IMR-90 (cell line): ENCODE measurements at places on chromosomes 12 and 14.

DNA sequence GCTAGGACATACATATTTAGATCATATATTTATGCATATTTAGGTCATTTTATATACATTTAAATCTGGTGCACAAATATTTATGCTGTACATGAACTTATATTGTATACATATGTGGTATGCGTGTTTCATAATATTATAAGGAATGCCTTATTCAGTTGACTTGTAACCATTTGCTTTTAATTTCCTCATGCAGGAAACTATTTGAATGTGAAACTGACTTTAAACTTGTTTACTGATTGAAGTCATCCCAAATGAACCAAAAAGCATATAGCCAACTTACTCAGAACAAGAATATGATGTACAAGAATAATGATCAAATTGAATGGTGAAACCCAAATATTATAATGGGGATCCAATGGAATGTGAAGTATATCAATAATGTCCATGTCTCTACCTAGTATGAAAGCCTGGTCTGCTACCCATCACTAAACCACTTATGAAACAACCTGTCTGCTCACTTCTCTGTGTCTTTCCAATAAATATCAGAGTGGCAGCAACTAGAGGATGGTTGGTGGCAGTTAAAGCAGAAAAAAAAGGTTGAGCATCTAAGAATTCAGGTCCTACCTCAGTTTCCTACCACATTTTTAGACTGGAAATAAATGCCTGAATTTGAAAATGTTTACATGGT, 38.3 kb downstream of the RPS6KA5 start:
- no peak overlapping the region for H3K4me3 ChIP-seq
- no peaks in the 10 kb centered on the region for H3K36me3 ChIP-seq
- DNase-seq, result no peak
- no peaks in the 10 kb centered on the region for H3K4me1 ChIP-seq
- H3K27ac ChIP-seq, result no peak overlapping the region
- no peaks in the 10 kb centered on the region for H3K27me3 ChIP-seq

DNA sequence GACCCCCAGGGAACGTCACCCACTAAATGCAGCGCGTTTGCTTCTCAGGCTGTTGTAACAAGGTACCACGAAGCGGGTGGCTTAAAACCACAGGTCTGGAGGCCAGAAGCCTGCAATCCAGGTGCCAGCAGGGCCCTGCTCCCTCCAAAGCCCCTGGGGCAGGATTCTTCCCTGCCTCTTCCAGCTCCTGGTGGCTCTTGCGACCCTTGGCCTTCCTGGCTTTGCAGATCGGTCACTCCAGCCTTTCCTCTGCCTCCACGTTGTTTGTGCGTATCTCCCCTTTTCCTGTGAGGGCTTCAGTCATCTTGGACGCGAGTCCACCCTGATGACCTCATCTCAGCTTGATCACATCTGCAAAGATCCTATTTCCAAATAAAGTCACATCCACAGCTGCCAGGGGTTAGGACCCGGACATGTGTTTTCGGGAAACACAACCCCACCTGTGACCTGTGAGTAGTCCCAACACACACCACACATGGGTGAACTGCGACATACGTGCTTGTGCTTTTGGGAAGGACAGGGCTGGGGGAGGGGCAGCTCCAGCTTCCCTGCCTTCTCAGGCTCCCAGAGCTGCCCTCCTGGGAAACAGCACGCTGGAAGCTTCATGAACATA, 114.5 kb upstream of the NCOR2 start:
- H3K27me3 ChIP-seq, result no peaks in the 10 kb centered on the region
- H3K27ac ChIP-seq, result peak overlapping the region; percentile 74
- peaks cover 33% of the 10 kb centered on the region for H3K4me1 ChIP-seq
- peak; percentile 95 for DNase-seq
- H3K4me3 ChIP-seq, result no peak overlapping the region
- no peaks in the 10 kb centered on the region for H3K36me3 ChIP-seq

DNA sequence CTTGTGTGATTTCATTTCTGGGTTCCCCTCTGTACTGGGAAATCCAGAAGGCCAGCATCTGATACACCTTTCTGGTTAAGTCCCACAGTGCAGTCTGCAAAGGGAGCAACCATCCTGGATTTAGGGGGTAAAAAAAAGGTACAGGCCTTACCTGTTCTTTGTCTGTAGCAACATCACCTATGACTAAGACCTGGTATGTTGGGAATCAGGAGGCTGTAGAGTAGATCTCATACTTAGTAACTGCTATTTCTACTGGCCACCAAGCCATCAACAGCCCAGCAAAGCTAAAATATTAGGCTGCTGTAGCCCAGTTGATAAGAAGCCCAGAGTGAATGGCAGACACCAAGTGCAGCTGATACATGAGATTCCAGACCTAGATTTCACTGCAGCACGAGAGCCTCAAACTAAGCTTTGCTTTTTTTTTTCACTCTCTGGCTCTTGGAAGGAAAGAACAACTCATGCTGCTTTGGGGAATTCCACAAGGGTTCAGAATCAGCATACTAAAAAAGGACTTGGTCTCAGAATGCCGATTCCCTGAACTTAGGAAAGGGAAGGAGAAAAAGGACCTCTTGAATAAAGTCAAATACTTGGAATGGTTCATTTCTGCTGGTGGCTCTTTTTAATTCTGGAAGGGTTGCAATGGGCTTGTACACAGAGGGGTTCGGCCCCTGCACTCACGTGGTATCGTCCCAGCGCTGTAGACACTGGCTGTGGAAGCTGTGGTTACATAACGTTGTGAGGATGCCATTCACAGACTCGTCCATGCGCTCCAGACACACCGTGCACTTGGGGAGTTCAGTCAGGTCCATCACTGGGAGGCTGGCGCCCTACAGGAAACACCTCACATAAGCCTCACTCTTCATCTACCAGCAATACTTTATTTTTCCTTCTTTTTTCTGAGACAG, 20.5 kb downstream of the BRAP start:
- no peak overlapping the region for H3K4me3 ChIP-seq
- peaks cover 44% of the 10 kb centered on the region for H3K36me3 ChIP-seq

DNA sequence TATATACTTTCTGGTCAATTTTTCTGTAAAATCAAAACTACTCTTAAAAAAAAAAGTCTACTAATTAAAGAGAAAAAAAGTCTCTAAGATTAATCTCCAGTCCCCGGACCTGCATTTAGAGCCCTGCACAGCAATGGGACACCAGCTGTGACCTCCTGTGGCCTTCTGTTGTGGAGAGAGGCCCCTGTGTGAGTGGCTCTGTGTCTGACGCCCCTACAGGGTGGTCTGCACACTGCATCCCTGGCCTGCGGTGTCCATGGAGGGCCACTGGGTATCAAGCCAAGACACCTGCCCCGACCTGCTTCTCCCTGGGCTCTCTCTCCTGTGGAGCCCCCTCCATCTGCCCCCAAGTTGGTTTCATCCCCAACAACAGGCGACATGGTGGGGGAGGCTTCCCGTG, 248.0 kb upstream of the DIO3 start:
- H3K4me1 ChIP-seq, result no peaks in the 10 kb centered on the region
- no peaks in the 10 kb centered on the region for H3K36me3 ChIP-seq
- H3K27me3 ChIP-seq, result no peaks in the 10 kb centered on the region
- no peak overlapping the region for H3K27ac ChIP-seq

- no peak overlapping the region for H3K4me3 ChIP-seq
- H3K36me3 ChIP-seq, result peaks cover 34% of the 10 kb centered on the region
- peaks cover 6% of the 10 kb centered on the region for H3K4me1 ChIP-seq
- no peak for DNase-seq
- H3K27ac ChIP-seq, result no peak overlapping the region
Observed at GRCh38 chr14:55062517-55063351, 11.3 kb downstream of the MAPK1IP1L start.

GRCh38 chr12:67751381-67751928, 102.9 kb downstream of the DYRK2 start:
- no peak overlapping the region for H3K27ac ChIP-seq
- peak; percentile 20 for DNase-seq
- no peak overlapping the region for H3K4me3 ChIP-seq

GRCh38 chr14:71094722-71095121, 187.5 kb downstream of the PCNX1 start:
- no peak overlapping the region for H3K4me3 ChIP-seq
- DNase-seq, result no peak
- no peak overlapping the region for H3K27ac ChIP-seq
- H3K4me1 ChIP-seq, result no peaks in the 10 kb centered on the region
- peaks cover 3% of the 10 kb centered on the region; the same call in 1 of the 2 replicates for H3K36me3 ChIP-seq
- H3K27me3 ChIP-seq, result no peaks in the 10 kb centered on the region

- no peak for DNase-seq
- H3K4me1 ChIP-seq, result peaks cover 10% of the 10 kb centered on the region
- H3K27ac ChIP-seq, result no peak overlapping the region
- peaks cover 6% of the 10 kb centered on the region; the same call in 1 of the 2 replicates for H3K36me3 ChIP-seq
- H3K27me3 ChIP-seq, result no peaks in the 10 kb centered on the region
Observed at GRCh38 chr14:24228902-24229301, 3.3 kb downstream of the NEDD8 start.

- no peaks in the 10 kb centered on the region for H3K27me3 ChIP-seq
- no peak overlapping the region for H3K27ac ChIP-seq
- peaks cover 4% of the 10 kb centered on the region for H3K36me3 ChIP-seq
- H3K4me3 ChIP-seq, result no peak overlapping the region
Observed at GRCh38 chr14:103739793-103740501, 24.3 kb downstream of the ZFYVE21 start.

DNA sequence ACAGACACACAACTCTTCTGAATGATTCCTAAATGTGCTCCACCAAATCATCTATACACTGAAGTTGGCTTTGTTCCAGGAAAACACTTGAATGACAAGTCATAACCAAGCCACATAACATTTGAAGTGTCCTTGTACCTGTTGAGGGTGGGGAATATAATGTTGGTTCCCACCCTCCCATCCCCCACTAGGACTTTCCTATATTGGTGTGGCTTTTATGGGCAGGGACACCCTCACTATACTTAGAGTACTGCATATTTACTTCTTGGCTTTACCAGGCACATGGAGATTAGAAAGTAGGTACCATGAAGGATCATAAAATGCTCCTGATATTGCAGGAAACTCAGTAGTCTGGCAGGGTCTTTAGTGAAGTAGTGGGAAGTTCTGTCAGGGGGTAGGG, 9.7 kb upstream of the BHLHE41 start:
- H3K36me3 ChIP-seq, result no peaks in the 10 kb centered on the region
- no peak overlapping the region for H3K27ac ChIP-seq
- peaks cover 27% of the 10 kb centered on the region for H3K27me3 ChIP-seq
- no peaks in the 10 kb centered on the region for H3K4me1 ChIP-seq
- no peak for DNase-seq
- no peak overlapping the region for H3K4me3 ChIP-seq

- H3K27ac ChIP-seq, result no peak overlapping the region
- H3K4me3 ChIP-seq, result no peak overlapping the region
- no peak for DNase-seq
- H3K36me3 ChIP-seq, result no peaks in the 10 kb centered on the region
- no peaks in the 10 kb centered on the region for H3K27me3 ChIP-seq
- no peaks in the 10 kb centered on the region for H3K4me1 ChIP-seq
Observed at GRCh38 chr12:117592588-117593305, 231.3 kb upstream of the NOS1 start.

DNA sequence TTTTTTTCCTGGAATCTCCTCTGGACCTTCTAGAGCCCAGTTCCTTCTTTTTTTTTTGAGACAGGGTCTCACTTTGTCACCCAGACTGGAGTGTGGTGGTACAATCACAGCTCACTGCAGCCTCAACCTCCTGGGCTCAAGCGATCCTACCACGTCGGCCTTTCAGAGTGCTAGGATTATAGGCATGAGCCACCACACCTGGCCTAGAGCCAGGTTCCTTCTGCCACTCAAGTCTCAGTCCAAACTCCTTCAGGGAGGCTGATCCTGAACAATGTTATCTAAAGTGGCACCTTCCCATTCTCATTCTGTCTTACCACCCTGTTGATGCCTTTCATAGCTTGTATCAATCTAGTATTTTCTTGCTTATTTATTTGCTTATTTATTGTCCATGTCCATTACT, 22.3 kb upstream of the ELK3 start:
- no peak overlapping the region for H3K27ac ChIP-seq
- no peaks in the 10 kb centered on the region for H3K36me3 ChIP-seq
- DNase-seq, result no peak
- no peak overlapping the region for H3K4me3 ChIP-seq

DNA sequence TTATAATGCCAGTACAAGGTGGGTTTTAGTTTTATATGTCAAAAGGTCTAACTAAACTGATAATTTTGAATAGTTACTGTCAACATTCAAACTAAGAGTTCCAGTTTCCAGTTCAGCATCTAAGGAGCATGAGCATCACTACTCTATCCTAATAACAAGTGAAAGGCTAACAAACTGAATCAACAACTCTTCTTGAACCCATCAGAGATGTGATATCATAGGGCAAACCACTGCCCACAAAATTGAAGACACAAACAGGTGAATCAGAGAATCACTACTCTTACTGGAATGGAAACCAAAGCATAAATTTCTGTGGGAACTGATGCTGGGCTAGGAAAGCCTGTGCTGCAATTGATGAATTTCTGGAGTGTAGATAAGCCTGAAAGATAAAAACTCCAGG, 140.7 kb upstream of the GRIP1 start:
- no peaks in the 10 kb centered on the region for H3K4me1 ChIP-seq
- no peak overlapping the region for H3K4me3 ChIP-seq
- no peaks in the 10 kb centered on the region for H3K27me3 ChIP-seq

- H3K27me3 ChIP-seq, result peaks cover 78% of the 10 kb centered on the region
- no peak for DNase-seq
- no peaks in the 10 kb centered on the region for H3K4me1 ChIP-seq
- no peak overlapping the region for H3K27ac ChIP-seq
Observed at GRCh38 chr14:37606678-37607077, 11.2 kb downstream of the TTC6 start.

DNA sequence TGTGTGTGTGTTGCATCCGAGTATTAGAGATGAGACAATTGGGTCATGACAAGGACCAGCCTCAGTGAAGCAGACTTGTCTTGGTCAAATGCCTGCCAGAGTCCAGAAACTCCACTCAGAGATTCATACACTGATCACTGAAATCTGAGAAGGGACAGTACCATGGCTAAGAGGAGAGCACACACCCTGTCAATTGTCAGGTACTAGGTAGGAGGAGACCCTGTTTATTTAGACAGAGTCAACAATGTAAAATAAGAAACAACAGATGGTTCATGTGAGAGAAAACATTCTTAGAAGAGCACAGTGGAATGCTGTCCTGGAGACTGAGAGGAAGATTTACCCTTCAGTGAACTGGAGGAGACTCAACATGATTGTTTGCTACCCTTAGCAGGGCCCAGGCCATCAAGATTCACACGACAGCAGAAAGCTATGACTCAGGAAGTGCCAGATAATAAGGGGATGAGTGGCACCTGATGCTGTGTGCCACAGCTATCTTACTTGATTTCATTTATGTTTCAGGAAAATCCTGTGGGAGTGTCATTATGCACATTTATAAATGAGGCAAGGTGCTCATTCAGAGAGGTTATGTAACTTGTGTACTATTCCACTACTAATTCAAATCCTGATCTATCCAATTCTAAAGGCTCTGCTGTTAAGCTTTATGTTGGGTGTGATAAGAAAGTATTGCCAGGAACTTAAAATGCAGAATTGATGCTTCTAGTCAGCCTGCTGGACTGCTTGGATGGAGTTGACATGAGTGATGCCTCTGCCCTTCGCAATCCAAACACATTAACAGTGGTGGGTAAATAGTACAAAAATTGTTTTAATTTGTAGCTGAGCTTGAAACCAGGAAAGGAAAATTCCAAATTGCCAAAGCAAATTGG, 136.6 kb upstream of the NEDD1 start:
- no peak overlapping the region for H3K4me3 ChIP-seq
- no peak overlapping the region for H3K27ac ChIP-seq
- DNase-seq, result no peak
- H3K27me3 ChIP-seq, result no peaks in the 10 kb centered on the region

GRCh38 chr14:68036202-68036601, 216.6 kb downstream of the RAD51B start:
- no peak overlapping the region for H3K4me3 ChIP-seq
- no peaks in the 10 kb centered on the region for H3K36me3 ChIP-seq
- DNase-seq, result peak; percentile 31

GRCh38 chr12:114733919-114734318, 49.9 kb upstream of the TBX3 start:
- no peak for DNase-seq
- no peak overlapping the region for H3K4me3 ChIP-seq
- no peak overlapping the region for H3K27ac ChIP-seq
- H3K27me3 ChIP-seq, result no peaks in the 10 kb centered on the region
- no peaks in the 10 kb centered on the region for H3K4me1 ChIP-seq
